Caki2 (cell line): ENCODE measurements at places on chromosomes 7 and 10. TPM values are rescaled to one million over a fixed set of nuclear protein-coding genes. Genes with fewer than 3 reads are reported as not detected.
A peak's percentile ranks its signal among the peaks of the same experiment; 100 is the strongest.

The CHST3 gene
- 45.2 and 49.3 TPM in 2 replicates for total RNA-seq

The NAT16 gene
- not detected in 2 replicates for total RNA-seq

The SLC26A3 gene
- not detected in 2 replicates for total RNA-seq

The LEP gene
- not detected in 2 replicates for total RNA-seq

The ACSM6 gene
- total RNA-seq = 0.10 TPM in 1 of 2 replicates, not detected in the other

The PPP1R17 gene
- not detected in 2 replicates for total RNA-seq

The TEX36 gene
- total RNA-seq = not detected in 2 replicates

The PLAC9 gene
- total RNA-seq = not detected in 2 replicates

The PNLIP gene
- total RNA-seq = not detected in 2 replicates

GRCh38 chr7:78130446-78131215 lies 332.1 kb downstream of the PHTF2 start:
- DNase-seq = no peak

- peak; percentile 99 for DNase-seq
Measured at GRCh38 chr7:106009503-106010226, 46.6 kb downstream of the CDHR3 start.

- no peak for DNase-seq
Measured at GRCh38 chr10:3241967-3242650, 69.5 kb upstream of the PITRM1 start.

DNA sequence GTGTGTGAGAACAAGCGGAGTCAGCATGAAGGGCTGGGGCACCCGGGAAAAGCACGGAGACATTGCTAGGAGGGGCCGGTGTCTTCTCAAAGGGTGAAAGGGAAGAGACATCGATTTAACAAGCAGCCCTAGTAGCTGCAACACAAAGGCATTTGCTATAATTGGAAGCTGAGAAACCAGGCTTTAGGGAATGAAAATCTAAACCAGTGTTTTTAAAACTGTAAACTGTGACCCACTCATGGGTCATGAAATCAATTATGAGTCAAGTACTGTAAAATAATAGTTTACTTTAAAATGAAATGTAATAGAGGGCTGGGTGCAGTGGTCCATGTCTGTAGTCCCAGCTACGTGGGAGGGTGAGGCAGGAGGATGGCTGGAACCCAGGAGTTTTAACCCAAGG lies 128.7 kb upstream of the RHEB start:
- DNase-seq = no peak

GRCh38 chr7:30163231-30163894 lies 28.6 kb downstream of the MTURN start:
- no peak for DNase-seq

DNA sequence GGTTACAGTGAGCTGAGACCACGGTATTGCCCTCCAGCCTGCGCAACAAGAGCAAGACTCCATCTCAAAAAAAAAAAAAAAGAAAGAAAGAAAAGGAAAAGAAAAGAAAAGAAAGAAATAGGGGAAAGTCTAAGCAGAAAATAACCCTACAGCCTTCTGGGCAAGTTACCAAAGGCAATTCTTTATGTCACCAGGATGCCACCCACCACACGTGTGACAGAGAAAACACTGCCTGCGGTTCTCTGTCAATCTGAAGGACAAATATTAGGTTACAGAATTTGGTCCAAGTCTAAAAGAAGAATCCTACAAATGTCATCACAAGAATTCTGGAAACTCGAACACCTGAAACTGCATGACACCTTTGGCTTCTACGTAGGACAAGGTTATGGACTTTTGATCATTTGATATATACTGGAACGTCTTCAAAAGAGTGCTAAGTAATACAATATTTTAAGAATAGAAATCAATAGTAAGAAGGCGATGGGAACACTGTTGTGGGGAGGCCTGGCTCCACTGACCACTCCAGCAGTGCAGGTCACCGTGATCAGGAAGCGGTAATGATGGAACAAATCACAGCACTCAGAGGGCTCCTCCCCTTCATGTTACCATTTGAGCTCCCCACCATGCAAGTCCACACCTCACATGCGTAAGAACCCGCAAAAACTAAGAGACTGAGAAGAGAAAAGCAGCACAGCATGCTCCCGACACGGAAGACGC lies 75.8 kb downstream of the MAD1L1 start:
- no peak for DNase-seq

DNA sequence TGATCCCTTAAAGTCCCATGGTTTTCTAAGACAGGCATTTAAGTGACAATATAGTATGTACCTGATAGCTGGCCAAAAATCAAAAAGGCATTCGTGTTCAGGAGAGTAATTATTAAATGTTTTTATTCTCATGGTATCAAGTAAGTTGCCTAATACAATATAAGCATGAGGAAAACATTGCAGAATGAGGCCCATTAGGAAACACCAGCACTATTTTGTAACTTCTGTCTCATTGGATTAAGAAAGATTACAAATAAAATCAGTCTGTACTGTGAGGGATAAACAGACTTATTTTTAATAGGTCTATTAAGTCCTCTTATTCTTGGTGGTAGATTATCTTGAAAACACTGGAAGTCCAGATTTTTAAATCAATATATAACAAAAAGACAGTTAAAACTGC lies 110.1 kb downstream of the SNX13 start:
- DNase-seq = no peak

DNA sequence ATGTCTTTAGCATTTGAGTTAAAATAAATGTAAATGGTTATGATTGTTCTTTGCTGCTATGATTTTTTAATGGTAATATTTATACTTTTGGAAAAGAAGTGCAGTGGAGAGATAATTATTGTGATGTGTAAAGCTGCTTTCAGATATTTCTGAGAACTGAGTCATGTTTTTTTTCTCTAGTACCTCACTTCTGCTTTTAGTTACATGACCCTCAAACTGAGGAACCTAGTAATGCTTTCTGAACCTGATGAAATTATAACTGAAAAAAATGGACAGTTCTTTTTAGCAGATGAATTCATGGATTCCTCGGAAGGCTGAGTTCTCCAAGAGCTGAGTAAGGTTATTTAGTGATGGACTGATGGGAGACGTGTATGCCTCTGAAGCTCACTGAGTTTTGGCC lies 167.8 kb downstream of the CDCA7L start:
- DNase-seq = no peak

- DNase-seq = no peak
Measured at GRCh38 chr7:48742079-48742798, 182.1 kb upstream of the CDC14C start.

- no peak for DNase-seq
Measured at GRCh38 chr10:77574438-77574837, 63.2 kb downstream of the KCNMA1 start.

DNA sequence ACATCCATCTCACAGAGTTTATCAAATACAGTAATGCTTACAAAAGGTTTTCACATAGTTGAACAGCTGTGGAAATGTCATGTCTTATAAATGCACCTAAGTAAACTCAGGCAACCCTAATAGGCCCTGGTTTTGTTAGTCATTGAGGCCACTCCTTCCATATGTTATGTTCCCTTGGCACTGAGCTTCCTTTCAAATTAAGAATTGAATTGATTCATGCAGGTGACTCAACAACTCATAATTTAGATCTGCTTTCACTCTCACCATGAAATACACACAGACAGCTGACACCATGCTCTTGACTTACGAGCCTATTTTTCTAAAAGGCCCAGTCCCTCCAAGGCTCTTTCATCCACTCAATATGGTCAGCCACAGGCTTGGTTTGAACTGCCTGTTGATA lies 476.9 kb downstream of the KCNMA1 start:
- peak; percentile 74 for DNase-seq

DNA sequence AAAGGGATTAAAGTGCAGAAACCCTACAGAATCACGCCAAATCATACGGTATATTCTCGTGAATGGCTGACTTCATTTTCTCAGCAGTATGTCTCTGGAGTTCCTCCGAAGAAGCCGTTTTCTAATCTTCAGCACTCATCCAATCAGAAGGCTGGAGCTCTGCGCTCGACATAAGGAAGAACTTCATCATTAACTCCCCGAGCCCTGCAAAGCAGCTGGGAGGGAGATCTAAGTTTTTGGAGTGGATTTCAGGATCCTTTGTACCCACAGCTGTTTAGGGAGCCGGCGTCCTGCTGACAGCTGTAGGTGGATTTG lies 40.7 kb upstream of the SDK1 start:
- DNase-seq = no peak

DNA sequence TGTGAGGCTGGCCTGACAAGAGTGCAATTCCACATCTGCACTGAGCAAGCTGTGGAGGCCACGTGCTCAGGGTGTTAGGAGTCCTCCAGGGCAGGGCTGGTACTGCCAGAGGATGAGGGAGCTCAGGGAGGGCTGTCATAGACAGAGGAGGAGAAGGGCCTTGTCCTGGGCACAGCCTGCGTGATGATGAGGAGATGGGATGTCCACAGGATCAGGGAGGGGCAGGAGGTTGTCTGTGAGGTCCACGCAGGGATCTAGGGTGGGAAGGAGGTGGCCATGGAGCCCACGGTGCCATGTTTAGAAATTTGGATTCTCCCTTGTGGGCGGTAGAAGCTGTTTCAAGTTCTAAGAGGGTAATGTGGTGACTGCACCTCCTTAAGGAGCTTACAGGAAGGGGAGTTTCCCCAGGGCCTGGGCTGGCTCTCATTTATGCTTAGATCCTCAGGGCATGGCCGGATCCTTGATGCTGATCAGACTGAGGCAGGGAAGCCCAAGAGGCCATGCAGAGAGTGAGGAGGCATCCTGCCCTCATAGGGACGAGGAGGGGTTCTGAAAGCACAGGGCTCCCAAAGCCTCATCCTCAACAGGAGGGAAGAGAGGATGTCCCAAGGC lies 30.3 kb downstream of the CHAT start:
- DNase-seq = no peak

DNA sequence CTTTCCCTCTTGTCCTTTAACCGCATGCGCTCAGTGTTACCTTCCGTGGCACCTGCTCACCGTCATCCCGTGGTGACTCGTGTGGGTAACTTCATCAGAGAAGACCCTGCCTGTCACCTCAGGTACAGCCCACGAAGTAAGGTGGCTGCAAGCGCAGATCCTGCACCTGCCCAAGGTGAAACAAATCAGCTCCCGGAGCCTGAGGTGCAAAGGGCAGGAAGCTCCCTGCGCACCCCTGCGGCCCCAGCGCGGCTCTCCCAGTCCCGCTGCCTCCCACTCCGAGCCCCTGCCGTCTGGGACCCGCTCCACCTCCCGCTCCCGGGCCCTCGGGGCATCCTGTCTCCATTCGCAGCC lies 110.9 kb upstream of the LANCL2 start:
- DNase-seq = no peak

- DNase-seq = no peak
Measured at GRCh38 chr7:87179180-87179579, 26.9 kb downstream of the DMTF1 start.

DNA sequence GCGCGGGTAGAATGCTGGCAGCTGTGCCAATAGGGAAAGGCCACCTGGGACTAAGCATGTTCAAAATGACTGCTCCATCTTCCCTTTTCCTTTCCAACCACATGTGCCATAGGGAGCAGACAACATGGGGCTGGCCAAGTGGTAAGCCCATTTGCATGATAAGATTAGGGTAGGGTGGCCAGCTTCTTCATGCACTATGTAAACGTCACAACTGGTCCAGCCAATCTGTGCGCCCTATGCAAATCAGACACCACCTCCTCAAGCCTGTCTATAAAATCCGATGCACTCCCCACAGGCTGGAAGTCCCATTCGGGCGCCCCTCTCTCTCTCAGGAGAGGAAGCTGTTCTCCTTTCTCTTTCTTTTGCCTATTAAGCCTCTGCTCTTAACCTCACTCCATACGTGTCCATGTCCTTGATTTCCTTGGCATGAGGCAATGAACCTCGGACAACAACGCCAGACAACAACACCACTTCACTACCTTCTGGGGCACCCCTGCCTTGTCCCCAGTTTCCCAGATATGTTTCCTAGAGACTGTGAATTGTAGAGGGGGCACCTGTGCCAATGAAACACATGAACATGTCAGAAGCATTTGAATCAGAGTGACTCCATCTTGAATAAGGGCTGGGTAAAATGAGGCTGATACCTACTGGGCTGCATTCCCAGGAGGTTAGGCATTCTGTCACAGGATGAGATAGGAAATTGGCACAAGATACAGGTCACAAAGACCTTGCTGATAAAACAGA lies 19.1 kb upstream of the EXOC6 start:
- peak; percentile 71 for DNase-seq

DNA sequence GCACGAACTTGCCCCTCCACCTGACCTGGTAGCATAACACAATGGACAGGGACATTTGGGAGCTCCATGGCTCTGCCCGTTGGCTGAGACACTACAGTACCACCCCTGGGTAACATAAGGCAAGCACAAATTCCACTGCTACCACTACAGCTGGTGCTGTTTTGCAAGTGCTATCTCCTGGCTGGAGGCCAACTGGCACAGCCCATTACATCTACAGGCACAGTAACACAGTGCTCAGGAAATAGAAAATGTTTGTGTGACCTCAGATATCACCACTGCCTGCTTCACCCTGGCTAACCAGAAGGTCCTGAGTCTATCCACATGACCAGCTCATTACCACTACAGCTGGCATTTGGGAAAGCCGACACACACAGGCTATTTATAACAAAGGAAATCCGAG lies 631.1 kb upstream of the MBL2 start:
- DNase-seq = no peak

DNA sequence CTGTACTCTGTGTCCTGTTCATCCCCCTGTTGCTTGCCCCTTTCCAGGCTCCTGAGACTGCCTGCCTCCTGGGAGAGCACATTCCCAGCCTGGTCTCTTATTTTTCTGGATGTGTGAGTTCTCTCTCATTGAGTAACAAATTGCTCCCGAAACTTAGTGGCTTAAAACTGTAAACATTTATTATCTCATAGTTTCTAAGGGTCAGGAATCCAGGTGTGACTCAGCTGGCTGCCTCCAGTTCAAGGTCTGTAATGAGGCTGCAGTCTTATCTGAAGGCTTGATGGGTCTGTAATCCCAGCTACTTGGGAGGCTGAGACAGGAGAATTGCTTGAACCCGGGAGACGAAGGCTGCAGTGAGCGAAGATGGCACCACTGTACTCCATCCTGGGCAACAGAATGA lies 53.6 kb upstream of the PRR15 start:
- DNase-seq = no peak

GRCh38 chr7:132475037-132475668 lies 101.1 kb downstream of the PLXNA4 start:
- no peak for DNase-seq

DNA sequence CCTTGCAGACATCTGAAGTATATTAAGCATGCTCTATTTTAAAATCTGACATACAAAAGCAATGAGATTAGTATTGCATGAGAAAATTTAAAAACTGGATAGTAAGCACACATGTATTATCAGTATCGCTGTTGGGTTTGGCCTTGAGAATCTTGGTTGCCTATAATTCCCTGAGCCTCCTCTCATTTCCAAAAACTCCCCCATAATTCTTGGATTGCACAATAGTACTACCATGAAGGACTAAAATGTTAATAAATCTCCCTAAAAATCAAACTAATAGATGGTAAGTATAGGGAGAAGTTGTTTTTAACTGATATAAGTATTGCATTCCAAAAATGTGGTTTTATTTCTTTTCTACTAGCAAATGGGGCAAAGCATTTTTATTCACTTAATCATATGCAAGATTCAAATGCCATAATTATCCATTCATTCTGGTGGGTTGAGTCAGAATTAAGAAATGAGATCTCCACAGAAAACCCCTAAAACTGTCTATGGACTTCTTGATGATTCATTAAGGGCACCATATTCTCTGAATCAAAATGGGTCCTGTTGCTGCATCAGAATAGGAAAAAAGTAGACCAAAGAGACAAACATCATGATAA lies 10.3 kb upstream of the VIM start:
- DNase-seq = no peak
